Stimulated activated CD8-positive, alpha-beta memory T cell treated with anti-CD3 and anti-CD28 coated beads, Interleukin-15, amount 100 ng/mL, for 24 hours (primary cell): ENCODE measurements at places on chromosomes 1 and 21.

GRCh38 chr1:160309185-160309557 lies 24.2 kb upstream of the PEX19 start:
- DNase-seq: no peak

- DNase-seq: no peak
Observed at GRCh38 chr1:229950020-229950419, 117.0 kb upstream of the GALNT2 start.

GRCh38 chr1:192901500-192901899 lies 92.7 kb downstream of the RGS2 start:
- DNase-seq: no peak

DNA sequence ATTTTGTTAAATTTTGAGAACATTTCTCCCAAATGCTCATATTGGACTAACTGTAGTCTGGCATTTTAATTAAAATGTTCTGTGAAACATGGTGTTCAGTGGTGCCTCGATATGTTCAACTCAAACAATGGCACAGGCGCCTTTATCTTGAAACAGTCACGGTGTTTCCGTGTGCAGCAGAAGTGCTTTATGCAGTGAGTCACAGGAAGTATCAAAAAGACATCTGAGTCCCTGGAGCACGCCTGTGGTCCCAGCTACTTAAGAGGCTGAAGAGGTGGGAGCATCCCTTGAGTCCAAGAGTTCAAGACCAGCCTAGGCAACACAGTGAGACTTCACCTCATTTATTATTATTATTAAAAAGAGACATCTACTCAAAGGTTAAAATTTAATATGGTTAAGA lies 52.2 kb downstream of the GREM2 start:
- DNase-seq: no peak

GRCh38 chr1:230424391-230425251 lies 1.5 kb downstream of the PGBD5 start:
- DNase-seq: no peak

- no peak for DNase-seq
Observed at GRCh38 chr1:88145752-88146151, 538.3 kb upstream of the PKN2 start.

DNA sequence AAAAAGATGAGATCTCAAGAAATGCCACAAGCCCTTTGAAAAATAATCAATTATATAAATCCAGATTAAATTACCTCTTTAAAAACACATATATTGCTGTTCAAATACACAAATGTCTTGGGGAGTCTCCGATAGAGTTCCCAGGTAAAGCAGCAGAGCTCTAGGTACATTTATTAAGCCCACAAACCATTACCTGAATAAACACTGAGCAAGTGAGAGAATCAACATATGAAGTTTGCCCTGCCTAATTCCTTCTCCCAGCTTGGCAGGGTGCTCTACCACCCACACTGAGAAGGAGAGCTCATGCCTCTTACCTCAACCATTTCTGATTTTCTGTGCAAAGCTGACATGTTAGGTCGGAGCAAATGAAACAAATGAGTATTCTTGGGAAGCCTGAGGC lies 402.4 kb downstream of the KCNH1 start:
- no peak for DNase-seq

- DNase-seq: no peak
Observed at GRCh38 chr1:20645414-20645813, 12.2 kb downstream of the PINK1 start.

DNA sequence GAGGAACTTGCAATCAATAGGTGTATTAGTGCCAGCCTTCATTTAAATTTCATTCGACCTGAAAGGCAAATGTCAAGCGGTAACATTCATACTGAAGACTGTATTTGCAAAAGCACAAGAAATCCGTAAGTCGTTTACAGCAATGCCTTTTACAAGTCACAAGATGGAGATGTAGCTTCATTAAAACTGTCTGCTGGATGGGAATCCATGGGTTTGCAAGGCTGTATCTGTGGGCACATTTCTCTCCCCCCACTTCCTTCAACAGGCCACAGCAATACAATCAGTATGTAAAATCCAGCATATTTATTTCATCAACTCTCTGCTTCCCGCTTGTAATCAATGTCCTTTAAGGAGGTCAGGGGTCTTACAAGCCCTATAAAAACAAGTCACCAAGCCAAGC lies 147.1 kb downstream of the SLC45A1 start:
- DNase-seq: no peak

GRCh38 chr1:21174654-21175323 lies 1.9 kb downstream of the EIF4G3 start:
- no peak for DNase-seq

DNA sequence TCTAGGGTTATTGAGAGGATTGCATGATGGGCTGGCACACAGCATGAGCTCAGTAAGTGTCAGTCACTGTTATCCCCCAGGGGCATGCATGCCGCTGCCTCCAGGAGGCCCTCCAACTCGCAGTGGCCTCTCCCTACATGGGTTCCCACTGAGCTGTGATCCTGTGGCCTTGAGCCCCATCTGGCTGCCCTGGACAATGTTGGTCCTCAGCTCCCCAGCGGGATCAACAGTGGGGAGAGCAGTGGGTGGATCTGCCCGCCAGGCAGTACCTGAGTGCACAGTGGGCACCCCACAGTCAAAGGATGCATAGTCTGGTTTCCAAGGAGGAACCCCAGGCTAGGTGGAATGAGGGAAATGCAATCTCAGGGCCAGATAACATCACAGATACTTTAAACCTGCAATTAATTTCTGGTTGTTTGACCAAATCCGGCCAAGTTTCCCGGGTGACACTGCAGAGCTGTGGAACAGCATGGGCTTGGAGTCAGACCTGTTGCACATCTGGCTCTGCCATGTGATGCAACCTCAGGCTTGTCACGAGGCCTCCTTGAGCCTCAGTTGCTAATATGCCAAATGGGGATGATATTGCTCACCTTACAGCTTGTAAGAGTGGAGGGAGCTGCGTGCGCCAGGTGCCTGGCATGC lies 9.3 kb downstream of the PADI3 start:
- no peak for DNase-seq

GRCh38 chr1:233246965-233247364 lies 48.6 kb downstream of the PCNX2 start:
- no peak for DNase-seq

GRCh38 chr1:157992031-157992832 lies 1.2 kb upstream of the KIRREL1 start:
- DNase-seq: no peak

DNA sequence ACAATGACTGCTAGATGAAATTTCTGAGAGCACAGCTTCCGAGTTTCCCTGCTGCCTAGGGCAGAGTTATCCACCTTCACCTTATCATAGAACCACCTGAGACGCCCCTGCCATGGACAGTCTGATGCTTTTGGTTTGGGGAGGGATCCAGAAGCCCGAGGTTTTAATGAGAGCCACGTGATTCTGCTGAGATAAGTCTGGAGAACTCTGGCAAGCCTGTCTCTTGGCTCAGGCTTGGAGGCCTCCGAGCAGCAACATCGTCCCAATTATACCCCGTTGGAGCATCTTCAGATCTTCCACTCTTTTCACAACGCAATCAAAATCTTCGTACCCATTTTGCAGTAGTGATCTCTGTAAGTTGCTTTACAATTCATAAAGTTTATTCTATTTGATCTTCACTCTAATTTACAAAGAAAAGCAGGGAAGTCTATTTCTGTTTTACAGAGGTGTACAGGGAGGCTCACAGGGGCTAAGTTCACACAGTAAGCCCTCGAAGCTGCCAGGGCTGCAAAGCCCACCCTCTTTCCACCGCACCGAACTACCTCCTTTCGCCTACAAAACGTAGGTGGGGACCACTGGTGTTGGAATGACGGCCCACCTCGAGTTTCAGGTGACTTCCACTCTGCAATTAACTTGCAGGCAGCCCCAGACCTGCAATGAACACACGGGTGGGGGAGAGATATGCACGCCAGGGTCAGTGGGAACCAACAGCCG lies 513 bp upstream of the HHAT start:
- no peak for DNase-seq

GRCh38 chr1:65359888-65360287 lies 50.5 kb downstream of the DNAJC6 start:
- DNase-seq: no peak

DNA sequence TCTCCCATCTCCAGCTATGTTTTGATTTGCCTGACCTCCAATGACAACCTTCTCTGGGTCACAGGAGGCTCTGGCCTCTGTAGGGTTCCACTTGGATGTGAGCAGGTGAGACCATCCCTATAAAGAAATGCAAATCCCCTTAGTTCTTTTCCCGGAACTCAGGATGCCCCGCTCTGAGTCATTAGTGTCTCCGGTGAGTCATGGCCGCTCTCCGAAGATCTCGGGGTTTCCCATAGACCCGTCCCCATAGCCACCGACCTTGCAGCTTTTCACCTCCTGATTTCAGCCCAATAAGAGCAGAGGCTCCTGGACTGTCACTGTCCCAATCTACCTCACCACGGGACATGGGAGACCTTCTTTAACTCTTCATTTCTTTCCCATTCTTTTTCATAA lies 98.2 kb downstream of the PGBD5 start:
- no peak for DNase-seq

GRCh38 chr1:58919959-58920321 lies 136.1 kb upstream of the JUN start:
- no peak for DNase-seq

GRCh38 chr1:39829791-39830533 lies 41.3 kb upstream of the BMP8B start:
- DNase-seq: no peak

- DNase-seq: no peak
Observed at GRCh38 chr1:202046227-202046626, 35.8 kb downstream of the ELF3 start.

GRCh38 chr1:22872981-22873664 lies 99.5 kb downstream of the LACTBL1 start:
- no peak for DNase-seq

- no peak for DNase-seq
Observed at GRCh38 chr1:28110555-28110954, 22.1 kb upstream of the EYA3 start.

- no peak for DNase-seq
Observed at GRCh38 chr1:21494196-21494595, 15.0 kb upstream of the ALPL start.

DNA sequence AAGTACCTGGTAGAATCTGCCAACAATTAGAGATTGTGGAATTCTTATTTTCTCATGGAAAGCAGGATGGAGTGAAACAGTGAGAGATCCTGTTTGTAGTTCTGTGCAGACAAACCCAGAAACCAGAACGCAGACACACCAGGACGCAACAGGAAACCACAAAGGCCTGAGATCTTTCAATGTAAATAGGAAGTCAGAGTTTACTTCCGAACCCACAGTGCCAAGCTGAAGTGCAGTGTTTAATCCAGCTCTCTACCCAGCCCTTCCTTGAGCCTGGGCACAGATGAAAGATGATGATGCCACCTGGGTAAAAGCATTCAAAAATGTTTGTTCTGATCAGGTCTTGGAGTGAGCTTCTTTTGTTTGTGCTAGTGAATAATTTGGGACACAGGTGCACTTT lies 244.2 kb upstream of the HOOK1 start:
- DNase-seq: no peak

DNA sequence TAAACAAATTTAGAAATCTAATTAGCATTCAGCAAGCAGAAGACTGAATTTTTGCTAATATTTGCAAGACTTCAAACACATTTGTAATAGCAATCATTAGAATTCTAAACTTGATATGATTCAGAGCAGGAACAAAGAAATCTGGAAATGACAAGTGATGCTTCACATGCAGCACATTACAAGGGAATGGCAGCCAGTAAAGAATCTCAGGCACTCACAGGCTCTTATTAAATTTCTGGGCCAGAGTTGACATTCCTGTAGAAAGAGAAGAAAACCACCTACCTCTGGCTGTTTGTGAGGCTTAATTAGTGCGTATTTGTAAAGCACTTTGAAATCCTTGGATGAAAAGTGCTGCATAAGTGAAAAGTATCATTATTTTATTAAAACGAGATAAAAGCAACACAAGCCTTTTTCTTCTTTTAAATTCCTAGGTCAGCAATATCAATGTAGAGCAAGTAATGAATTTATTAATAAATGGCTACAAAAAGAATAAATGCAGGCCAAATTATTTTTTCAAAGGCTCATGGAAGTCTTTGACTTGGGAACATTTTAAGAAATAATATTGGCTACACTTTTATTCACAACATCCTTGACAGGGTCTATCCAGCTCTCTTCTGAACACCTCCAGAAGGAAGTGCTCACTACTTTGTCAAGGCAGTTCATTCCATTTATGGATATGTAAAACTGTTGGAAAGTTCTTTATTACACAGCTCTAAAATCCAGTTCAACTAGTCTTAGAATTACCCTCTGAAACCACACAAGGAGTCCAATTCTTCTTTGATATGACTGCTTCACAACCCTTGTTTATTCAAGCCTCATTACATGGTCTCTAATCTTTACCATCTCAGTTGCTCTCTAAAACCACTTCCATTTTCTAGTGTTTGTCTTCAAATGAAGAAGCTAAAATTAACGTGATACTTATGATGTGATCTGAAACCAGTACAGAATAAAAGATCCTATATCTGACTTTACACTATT lies 32.1 kb upstream of the SCYL3 start:
- no peak for DNase-seq

DNA sequence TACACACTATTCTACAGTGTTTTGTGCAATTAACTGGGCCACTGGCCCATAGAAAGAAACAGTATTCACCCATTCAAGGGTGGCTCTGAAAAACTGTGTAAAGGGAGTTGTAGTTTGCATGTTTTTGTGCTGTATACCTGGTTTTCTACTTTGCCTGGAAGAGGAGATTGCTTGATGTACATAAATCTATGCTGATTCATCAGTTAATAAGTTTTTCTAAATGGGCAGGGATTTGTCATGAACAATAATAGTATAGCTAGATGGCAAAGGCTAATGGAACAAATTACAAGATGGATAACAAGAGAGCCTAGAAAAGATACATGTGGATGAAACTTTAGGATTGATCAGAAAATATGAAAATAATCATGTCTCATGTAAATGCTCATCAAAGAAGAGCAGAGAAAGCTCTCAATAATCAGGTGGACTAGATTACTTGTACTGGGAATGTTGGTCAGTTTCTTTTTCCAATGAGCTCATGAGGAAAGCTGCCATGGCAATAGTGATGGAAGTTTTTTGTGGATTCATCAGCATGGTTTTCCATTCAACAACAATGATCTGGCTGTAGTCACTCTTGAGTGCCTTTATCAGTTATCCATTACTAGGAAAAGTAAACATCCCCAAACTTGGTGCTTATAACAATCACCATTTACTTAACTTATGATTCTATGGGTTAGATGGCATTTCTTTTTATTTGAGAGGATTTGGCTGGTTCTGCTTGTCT lies 602.8 kb downstream of the BRINP3 start:
- no peak for DNase-seq
